B cell (primary cell): ENCODE measurements at places on chromosomes 1 and 21. TPM values are rescaled to one million over a fixed set of nuclear protein-coding genes. Genes with fewer than 3 reads are reported as not detected.
A peak's percentile ranks its signal among the peaks of the same experiment; 100 is the strongest.

AMPD1 gene
- not detected in 2 replicates for total RNA-seq

KRTAP21-2 gene
- not detected in 2 replicates for total RNA-seq

DNA sequence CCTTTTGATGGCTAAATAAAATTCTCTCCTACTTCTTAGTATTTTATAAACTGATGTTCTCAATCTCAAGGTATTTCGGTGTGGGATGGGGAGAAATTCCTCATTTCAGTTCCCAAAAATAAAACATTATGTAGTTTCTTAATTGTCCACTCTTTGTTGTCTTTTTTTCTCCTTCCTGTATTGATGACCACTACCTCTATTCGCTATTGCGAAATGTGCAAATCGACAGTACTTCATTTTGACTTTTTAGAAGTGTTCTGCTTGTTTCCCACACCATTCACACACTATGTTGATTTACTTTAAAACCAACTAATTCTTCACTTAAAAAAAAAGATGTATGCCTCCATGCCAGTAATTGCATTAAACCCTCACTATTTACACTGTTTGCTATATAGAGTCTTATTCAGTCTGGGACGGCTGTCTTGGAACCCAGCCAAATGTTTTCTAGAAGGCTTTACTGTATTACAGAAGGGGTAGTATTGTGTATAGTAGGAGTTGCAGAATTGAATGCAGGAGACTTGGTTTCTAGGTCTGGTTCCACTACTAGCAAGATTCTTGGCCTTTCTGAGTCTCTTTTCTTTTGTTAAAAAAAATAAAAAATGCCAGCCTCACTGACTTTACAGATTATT, 5.6 kb downstream of the RNF2 start:
- H3K36me3 ChIP-seq: no peaks in the 10 kb centered on the region
- H3K4me1 ChIP-seq: peaks cover 14% of the 10 kb centered on the region
- no peak overlapping the region for H3K27ac ChIP-seq
- no peaks in the 10 kb centered on the region for H3K27me3 ChIP-seq
- no peak for DNase-seq

OR6N1 gene
- total RNA-seq: not detected in 2 replicates

- H3K27ac ChIP-seq: no peak overlapping the region
- no peak overlapping the region for H3K4me3 ChIP-seq
- no peaks in the 10 kb centered on the region for H3K36me3 ChIP-seq
Observed at GRCh38 chr1:193325042-193325441, 138.6 kb upstream of the B3GALT2 start.

DNA sequence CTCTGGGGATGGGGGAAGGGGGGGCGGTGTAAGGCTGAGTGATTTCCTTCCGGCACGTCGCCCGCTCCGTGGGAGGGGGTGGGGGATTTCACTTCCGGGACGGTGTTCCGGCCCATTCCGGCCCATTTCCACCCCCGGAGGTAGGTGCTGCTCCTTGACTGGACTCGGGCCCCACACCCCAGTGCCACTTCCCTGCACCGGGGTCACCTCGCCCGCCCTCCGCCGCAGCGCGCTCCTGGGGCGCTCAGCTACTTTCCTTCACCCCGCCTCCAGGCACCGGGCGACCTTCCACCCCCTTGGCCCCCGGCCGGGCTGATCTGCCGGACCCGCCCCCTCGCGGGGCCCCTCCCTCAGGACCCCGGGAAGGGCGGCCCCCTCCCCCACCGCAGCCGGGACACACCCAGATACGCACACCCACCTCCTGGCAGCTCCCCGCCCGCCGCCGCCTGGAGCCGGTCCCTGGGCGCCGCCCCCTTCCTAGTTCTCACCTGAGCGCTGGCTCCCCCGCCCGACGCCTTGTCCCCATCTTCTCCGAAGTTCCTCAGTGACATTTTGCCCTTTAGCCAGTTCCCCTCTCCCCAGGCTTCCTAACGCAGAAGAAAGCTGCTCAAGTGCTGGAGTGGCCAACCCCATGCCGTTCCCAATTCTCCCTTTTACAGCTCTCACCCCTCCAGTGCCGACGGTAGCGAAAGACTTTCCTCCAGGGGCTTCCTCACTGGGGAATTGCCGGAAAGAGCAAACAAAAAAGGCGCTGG, at the start of gene ZBTB37:
ZBTB37 (plus strand) TSS at position 115 of the 755 bp plus-strand sequence. CDS start 1,846 bp downstream, outside the sequence.
- peaks cover 52% of the 10 kb centered on the region for H3K36me3 ChIP-seq
- H3K27ac ChIP-seq: peak within 1 kb of the TSS; percentile 90
- no peak for DNase-seq
- peaks cover 50% of the 10 kb centered on the region for H3K4me1 ChIP-seq
- H3K4me3 ChIP-seq: peak within 1 kb of the TSS; percentile 89

- H3K27ac ChIP-seq: no peak overlapping the region
- no peaks in the 10 kb centered on the region for H3K27me3 ChIP-seq
- no peak for DNase-seq
- peaks cover 26% of the 10 kb centered on the region for H3K4me1 ChIP-seq
- no peaks in the 10 kb centered on the region for H3K36me3 ChIP-seq
Observed at GRCh38 chr1:112954017-112954650, 1.9 kb downstream of the SLC16A1 start.

TRIM67 gene
- 0.05 TPM in 1 of 2 replicates, not detected in the other for total RNA-seq

- peaks cover 53% of the 10 kb centered on the region for H3K4me1 ChIP-seq
- H3K36me3 ChIP-seq: peaks cover 4% of the 10 kb centered on the region
- peak within 1 kb of the TSS; percentile 84 for H3K27ac ChIP-seq
- H3K4me3 ChIP-seq: peak within 1 kb of the TSS; percentile 85
- peak; percentile 55 for DNase-seq
Observed at GRCh38 chr1:153535242-153536011, at the start of gene S100A6. Gene S100A6 (minus strand): TSS chr1:153535991. CDS start chr1:153535339, 652 bp downstream.

PEX10 gene
- total RNA-seq: 16.5 and 18.4 TPM in 2 replicates

SHISA4 gene
- total RNA-seq: not detected in 2 replicates

- H3K36me3 ChIP-seq: no peaks in the 10 kb centered on the region
- no peaks in the 10 kb centered on the region for H3K27me3 ChIP-seq
- DNase-seq: no peak
- H3K27ac ChIP-seq: no peak overlapping the region
- peaks cover 67% of the 10 kb centered on the region for H3K4me1 ChIP-seq
Observed at GRCh38 chr1:230107941-230108340, 40.9 kb downstream of the GALNT2 start.

DNA sequence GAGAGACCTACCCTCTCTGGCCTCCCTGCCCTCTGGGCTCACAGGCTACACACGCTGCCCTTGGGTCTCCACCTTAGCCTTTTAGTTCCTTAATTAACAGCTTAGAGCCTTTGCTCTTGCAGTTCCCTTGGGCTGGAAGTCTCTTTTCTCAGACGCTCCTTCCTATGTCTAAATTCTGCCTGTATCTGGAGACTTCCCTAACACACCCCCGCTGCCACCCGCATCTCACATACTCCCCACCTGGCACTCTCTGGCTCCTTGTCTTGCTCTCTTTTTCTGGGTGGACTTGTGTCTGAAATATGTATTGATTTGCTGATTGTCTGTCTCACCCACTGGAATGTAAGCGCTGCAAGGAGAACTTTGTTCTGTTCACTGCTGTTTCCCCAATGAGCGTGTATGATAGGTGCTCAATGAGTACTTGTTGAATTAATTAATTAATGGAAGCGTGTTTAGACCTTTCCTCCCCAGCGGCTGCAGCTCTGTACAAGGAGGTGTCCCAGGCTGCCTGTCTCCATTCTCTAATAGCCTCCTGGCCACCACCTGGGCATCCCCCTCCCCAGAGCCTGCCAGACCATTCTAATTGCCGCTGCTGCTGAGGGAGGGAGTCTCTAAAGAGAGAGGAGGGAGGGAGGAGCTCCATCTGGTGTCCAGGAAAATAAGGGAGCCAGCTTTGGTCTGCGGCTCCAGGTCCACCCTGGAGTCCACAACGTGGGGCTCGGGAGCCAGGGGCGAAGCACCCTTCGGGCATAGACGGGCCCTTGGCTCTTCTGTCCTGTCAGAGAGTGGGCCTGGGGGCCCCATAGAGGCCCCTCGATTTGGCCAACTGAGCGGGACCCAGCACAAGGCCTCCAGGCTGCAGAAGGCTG, 95.4 kb downstream of the RNF220 start:
- no peak overlapping the region for H3K27ac ChIP-seq
- no peaks in the 10 kb centered on the region for H3K27me3 ChIP-seq
- H3K4me3 ChIP-seq: no peak overlapping the region
- peaks cover 67% of the 10 kb centered on the region for H3K4me1 ChIP-seq
- H3K36me3 ChIP-seq: no peaks in the 10 kb centered on the region

GOLT1A gene
- not detected in 2 replicates for total RNA-seq

DNA sequence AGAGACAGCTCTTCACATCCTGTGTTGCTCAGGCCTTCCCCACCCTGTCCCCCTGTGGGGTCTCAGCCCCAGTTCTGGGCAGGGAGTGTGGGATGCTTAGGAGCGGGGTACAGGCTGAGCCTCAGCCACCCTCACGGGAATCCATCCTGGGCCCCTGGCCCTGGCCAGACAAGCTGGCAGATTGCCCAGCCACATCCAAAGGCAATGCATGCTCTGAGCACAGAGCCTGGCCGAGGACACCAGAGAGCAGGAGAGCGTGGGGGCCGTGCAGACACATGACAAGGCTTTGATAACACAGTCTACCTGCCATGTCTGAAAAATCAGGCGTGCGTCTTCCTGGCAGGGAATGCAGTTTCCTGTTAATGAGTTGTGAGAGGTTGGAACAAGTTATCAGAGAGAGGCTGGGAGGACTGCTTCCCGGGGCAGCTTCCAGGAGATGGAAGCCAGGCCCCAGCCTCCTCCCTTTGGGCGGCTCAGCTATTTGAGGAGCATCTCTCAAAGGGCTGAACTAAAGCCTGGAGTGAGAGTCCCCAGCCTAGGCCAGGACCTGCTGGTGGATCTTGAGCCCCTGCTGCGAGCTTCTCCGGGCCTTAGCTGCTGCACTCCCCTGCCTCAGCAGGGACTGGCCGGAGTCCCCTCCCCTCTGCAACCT, 72.2 kb upstream of the SELENON start:
- H3K36me3 ChIP-seq: no peaks in the 10 kb centered on the region
- no peak overlapping the region for H3K4me3 ChIP-seq
- no peaks in the 10 kb centered on the region for H3K27me3 ChIP-seq
- no peak overlapping the region for H3K27ac ChIP-seq
- H3K4me1 ChIP-seq: no peaks in the 10 kb centered on the region
- no peak for DNase-seq

ELAPOR1 gene
- total RNA-seq: 1.7 and 2.2 TPM in 2 replicates

DNA sequence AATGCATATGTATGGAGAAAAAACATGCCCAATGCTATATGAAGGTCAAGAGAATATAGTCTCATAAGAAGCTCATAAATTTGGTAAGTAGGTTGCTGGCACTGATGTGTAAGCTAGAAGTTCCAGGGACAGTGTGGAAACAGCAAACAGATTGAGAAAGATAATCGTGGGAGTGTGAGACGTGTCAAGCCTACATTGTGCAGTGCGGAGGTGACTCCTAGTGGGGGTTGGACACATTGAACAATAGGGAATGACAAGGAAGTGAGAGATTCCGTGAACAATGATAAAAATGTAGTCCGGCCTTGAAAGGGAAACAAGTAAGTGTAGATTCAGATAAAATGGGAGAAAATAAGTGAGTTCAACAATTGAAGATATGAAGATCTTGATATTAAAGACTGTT, 788.4 kb upstream of the PRMT6 start:
- no peaks in the 10 kb centered on the region for H3K27me3 ChIP-seq
- no peak overlapping the region for H3K4me3 ChIP-seq
- DNase-seq: peak; percentile 9

- H3K4me3 ChIP-seq: peak overlapping the region; percentile 69
- no peak for DNase-seq
- H3K27me3 ChIP-seq: no peaks in the 10 kb centered on the region
- H3K36me3 ChIP-seq: peaks cover 33% of the 10 kb centered on the region
- peak overlapping the region; percentile 88 for H3K27ac ChIP-seq
Observed at GRCh38 chr1:27343639-27344025, 1.8 kb downstream of the SYTL1 start.

GRCh38 chr1:206967096-206967849, 3.0 kb downstream of the FCAMR start:
- no peak overlapping the region for H3K4me3 ChIP-seq
- peaks cover 4% of the 10 kb centered on the region for H3K27me3 ChIP-seq
- no peaks in the 10 kb centered on the region for H3K36me3 ChIP-seq
- no peak for DNase-seq
- peaks cover 12% of the 10 kb centered on the region for H3K4me1 ChIP-seq
- H3K27ac ChIP-seq: no peak overlapping the region

- H3K4me1 ChIP-seq: peaks cover 6% of the 10 kb centered on the region
- DNase-seq: peak; percentile 84
- no peaks in the 10 kb centered on the region for H3K27me3 ChIP-seq
- H3K36me3 ChIP-seq: no peaks in the 10 kb centered on the region
- no peak overlapping the region for H3K27ac ChIP-seq
Observed at GRCh38 chr1:40143891-40144575, 17.2 kb upstream of the RLF start.

DNA sequence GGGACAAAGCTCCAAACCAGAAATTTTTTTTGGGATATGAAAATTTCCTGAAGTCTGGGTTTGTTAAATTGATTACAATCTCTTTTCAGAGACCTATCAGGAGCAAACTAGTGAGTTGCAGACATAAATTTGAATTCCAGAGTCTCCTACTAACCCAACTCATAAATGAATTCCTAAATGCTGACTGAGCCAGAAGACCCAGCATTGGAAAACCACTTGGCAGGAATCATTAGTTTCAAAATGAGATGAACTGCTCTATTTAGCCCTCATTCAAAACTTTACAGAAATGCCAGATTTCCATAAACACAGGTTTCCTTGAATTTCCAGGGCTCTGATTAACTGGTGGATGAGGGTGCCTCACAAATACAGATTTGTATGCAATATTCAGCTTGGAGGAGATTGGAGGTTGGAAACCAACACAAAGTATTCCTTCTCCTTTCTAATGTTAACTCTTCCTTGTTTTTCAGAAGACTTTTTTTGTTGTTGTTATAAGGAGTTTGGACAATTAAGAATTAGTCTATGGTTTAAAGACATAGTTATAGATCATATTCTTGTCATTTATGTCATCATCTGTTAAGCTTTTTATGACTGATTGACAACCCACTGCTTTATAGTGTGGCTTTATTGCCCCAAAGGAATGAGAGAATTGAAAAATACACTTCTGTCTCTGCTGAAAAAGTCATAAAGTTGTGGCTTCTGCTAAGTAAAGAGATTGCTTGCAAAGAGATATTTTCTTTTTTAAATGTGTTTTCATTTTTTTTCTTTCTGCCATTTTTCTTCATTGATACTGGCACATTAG, 222.8 kb downstream of the HLX start:
- H3K27me3 ChIP-seq: no peaks in the 10 kb centered on the region
- H3K27ac ChIP-seq: no peak overlapping the region
- no peak overlapping the region for H3K4me3 ChIP-seq

BRDT gene
- not detected in 2 replicates for total RNA-seq

DNA sequence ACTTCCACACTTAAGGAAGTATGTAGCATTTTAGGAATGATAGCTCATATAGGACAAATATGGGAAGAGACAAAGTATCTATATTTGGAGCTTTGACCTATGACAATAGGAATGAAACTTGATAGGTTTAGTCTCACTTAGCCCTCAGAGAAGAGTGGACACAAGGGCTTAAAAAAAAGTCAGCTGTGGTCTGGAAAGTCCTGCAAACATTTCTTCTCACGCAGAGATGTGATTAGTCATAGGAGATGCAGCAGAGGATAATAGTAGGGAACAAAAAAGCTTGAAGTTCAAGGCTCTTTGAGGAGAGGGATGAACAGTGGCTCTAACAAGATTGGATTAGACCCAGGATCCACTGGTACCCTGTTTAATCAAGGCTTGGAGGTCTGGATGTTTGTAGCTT, 14.8 kb upstream of the RNF220 start:
- no peaks in the 10 kb centered on the region for H3K4me1 ChIP-seq
- no peak overlapping the region for H3K27ac ChIP-seq
- no peak overlapping the region for H3K4me3 ChIP-seq
- peaks cover 16% of the 10 kb centered on the region for H3K27me3 ChIP-seq
- no peaks in the 10 kb centered on the region for H3K36me3 ChIP-seq
